Renal cortex interstitium (tissue), 15 donors: ENCODE measurements at places on chromosomes 4 and X.

DNA sequence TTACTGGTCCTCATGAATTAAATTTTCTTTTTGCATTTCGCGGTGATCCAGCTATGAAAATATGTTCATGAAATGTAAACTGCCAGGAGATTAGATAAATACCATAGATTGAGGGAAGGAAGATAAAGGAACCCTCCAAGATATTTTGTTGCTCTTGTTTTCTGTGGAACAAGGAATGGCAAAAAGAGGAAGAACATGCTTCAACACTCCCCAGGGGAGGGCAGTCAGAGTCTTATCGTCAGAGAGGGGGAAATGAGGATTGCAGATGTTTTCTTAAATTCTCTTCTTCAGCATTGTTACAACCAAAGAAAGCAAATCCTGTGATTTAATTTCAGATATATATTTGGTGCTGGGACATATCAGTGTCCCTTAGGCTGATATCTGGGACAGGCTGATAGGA, 9.5 kb upstream of the SFRP2 start:
- DNase-seq = no peak

- no peak for DNase-seq
These were observed 124.1 kb upstream of the MAB21L2 start for GRCh38 chr4:150457802-150458201.

- DNase-seq = no peak
These were observed 902.8 kb upstream of the NDST4 start for GRCh38 chr4:116016201-116016600.

- no peak for DNase-seq
These were observed 309.3 kb downstream of the FRMPD4 start for GRCh38 chrX:12447448-12448064.

DNA sequence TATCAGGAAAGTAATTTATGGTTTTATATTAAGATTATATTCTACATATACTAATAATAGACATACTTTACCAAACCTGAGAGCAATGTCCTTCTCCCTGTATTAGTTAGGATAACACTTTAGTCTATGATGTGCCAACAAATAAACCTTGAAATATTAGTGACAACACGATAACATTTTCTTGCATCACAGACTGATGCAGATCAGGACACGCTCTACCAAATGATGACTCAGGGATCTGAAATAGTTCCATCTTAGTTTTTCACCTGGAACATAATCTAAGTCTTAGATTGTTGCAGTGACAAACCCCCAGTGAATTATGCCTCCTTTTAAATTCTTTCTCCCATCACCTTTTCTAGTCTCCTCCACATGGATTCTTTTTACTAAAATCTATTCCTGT, 214.2 kb downstream of the CLCN4 start:
- no peak for DNase-seq

DNA sequence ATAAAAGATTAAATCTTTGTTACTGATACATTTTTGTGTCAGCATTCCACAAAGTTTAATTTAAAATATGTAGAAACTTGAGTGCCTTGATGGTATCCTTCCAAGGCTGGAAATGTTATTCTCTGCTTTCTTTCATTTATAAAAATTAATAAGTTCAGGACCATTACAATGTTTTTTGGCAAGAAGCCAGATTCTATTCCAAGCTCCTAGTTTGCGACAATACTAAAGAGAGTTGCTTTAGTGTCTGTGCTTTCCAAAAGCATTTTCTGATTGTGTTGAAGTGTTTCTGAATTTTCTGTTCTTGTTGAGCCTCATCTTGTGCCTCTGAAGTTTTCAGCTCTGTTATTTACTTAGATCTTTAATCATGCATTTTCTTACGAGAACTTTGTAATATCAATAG, 516.2 kb downstream of the KCTD8 start:
- DNase-seq = peak; percentile 0

DNA sequence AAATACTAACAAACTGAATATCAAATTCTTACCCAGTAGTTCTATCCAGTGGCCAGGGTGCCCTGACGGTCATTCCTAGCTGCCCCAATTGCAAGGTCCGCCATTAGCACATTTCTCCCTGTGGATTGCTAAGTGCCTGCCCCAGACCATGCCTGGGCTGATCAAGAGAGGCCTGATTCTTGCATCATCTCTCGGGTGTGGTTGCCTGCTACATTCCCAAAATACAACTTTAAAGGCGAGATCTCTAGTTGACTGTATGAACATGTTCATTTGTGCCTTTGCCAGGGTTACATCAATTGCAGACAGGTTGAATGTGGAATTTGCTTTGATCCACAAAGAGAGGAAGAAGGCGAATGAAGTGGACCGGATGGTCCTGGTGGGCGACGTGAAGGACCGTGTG, 28.0 kb downstream of the PRPS2 start:
- DNase-seq = no peak

DNA sequence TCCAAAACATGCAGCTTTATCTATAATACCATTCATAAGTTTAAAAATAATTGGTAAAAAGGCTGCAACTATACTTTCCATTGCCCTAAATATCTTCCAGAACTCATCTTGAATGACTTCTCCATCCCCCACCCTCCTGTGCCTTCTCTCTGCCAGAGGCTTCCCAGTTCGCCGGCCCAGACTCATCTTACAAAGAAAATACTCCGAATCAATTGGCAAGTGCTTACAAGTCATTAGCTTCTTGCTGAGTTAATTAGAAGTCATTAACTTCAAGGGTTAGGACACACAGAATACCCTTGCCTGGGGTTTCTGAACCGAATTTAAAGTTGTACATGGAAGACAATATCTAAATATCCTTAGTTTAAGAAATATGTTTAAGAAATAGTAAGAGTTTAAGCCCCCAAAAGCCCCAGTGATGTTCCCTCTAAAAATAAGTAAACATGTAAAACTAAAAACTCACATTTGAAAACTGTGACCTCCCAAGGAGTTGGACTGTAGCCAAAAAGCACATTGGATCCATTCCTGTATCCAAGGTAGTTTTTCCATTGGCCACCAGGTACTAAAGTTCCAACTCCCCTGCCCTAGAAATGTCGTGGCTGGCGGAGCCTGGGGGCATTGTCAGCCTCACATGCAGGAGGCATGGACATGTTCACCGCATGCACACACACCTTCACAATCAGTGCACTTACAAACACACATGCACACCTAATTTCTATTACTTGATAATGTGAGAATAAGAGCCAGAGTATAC, 535.2 kb upstream of the FAT1 start:
- no peak for DNase-seq

DNA sequence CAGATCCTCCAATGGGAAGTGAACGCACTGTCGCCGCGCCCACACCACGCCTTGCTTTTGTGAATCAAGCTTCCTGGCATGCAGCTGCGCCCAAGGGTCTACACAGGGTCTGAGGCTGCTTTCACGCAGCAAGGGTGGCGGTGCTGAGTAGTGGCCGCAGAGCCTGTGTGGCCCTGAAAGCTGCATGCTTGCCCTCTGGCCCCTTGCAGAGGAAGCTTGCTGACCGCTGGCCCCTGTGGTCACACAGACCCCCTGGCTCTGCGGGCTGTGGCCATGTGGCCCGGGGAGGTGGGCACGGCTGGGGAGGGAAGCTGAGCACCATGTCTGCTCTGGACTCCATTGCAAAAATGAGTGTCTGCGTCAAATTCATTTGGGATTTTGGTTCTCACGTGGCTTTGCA, 8.8 kb downstream of the DOK7 start:
- no peak for DNase-seq

- DNase-seq = no peak
These were observed 208.6 kb upstream of the SFRP2 start for GRCh38 chr4:153997516-153997915.

GRCh38 chr4:8657381-8658088, 65.0 kb downstream of the CPZ start:
- DNase-seq = no peak

DNA sequence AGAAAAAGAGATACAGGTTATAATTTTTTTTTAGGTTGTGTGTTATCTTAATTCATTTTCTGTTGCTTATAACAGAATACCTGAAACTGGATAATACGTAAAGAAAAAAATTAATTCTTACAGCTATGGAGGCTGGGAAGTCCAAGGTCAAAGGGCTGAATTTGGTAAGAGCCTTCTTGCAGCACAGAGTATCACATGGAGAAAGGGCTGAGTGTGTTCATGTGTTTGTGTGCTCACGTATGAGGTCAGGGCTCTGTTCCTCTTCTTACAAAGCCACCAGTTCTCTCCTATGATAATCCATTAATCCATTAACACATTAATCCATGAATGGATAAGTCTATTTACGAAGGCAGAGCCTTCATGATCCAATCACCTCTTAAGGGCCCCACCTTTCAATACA, 8.6 kb upstream of the RAB28 start:
- no peak for DNase-seq

GRCh38 chr4:55181010-55182005, 55.9 kb upstream of the KDR start:
- no peak for DNase-seq

DNA sequence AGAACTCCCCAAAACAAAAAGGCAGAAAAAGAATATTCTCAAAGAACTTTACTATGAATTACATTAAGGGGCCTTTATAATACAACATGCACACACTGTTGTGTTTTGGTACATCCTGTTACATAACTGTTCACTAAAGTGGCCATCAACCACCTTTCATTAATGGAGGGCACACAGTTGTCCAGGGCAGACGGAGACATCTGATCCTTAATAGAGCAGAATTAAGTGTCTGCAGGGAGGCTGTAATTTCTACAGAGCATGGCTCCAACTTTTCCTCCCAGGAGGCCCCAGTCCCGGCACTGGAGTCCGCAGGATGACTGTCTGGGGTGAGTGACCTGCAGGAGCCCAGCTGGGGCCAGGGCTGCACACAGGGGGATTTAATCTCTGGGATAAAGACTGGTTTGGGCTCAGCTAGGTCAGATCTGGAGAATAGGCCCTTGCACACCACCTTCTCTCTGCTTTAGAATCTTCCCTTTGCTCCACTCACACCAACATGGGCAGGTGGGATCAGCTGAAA, 233.4 kb downstream of the MAML3 start:
- no peak for DNase-seq

DNA sequence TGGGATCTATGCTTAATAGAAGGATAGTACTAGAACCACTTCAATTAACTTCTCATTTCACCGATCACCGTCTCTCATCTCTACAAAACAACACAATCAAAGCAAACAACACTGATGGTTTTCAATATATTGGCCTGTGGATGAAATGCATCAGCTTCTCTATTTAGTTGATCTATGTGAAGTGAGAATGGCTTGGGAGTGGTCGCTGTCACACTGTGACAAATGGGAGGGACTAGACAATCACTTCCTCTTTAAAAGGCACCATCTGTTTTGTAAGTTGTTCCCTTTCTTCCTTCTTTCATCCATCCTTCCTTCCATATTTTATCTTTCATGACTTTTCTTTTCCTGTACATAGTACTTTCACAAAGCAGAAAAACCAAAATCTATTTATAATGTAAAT, 23.9 kb upstream of the NWD2 start:
- DNase-seq = no peak

- no peak for DNase-seq
These were observed 20.2 kb upstream of the RBPJ start for GRCh38 chr4:26300314-26301307.

DNA sequence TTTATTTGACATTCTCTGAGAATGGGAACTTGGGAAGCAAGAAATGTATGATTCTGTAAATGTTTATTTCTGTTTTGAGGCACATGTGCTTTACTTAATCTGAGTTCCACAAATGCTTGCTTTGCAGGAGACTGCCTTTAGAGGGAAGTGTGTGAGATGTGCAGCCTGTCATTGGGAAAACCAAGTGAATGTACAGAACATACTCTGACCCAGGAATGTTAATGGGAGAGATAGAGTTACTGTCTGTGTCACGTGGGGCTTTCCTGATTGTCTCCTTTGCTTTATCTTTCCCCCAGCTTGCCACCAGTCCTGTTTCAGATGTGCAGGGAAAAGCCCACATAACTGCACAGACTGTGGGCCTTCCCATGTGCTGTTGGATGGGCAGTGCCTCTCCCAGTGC, 218.6 kb upstream of the ANXA3 start:
- DNase-seq = peak; percentile 25

- no peak for DNase-seq
These were observed 386.6 kb upstream of the AADAT start for GRCh38 chr4:170476351-170476750.

- no peak for DNase-seq
These were observed 203.0 kb upstream of the GPR101 start for GRCh38 chrX:137236837-137237236.

DNA sequence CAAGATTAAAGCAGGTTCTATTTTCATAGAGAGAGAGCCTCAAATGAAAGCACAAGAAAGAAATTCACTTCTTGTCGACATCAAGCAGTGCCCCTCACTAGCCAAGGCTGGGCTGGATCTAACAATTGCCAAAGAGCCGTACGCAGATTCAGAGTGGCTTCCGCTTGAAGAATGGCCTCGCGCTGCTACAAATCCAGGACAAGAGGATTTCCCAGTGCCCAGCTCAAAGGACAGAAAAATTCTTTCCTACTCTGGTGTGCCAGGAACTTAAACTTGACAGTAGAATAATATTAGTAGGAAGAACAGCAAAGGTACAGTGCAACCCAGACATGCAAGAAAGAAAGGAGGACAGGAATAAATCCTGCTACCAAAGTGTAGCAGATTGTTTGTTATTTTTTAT, 56.5 kb upstream of the PPARGC1A start:
- no peak for DNase-seq

GRCh38 chr4:39427520-39428114, 20.9 kb downstream of the KLB start:
- DNase-seq = no peak

DNA sequence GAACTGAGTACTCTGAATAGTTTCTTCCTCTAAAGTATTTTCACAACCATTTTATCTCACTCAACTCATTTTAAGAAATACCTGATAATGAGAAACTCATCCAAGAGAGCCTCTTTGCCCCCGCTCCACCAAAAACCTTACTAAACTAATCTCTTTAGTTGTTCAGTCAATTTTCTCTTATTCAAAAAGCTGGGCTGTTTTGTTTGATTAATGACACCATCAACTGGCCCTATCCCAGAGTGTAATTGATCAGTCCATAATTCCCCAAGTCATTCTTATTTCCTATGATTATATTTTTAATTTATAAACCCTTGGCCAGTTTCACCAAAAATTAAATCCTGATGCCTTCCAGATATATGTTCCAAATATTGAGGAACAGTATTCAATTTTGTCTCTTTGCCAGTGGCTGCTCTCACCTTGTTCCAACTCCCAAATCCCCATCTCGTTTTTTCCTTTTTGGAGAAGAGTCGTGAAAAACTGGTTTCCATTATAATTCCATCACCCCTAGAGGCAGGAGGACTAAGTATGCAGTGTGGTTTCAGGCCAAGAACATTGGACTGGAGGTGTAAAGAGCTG, 10.4 kb downstream of the LIMCH1 start:
- no peak for DNase-seq

DNA sequence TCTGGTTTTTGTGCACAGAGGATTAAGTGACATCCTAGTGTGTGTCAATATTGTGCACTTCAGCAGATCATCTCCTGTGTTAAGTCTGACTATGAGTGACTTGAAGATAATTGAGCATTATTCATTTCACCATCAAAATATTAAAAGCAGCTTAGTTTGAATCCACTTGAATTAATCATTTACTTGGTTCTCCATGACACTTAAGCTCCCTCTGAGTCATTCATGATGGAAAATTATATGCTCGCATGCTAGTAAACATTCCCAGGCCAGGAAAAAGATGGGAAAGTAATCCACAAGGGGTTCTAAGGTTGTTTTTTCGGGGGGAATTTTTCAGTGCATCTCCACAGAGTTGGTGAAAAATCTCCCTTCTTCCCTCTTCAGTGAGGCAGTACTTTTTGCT, 97.2 kb upstream of the EOLA2 start:
- DNase-seq = no peak

- no peak for DNase-seq
These were observed 28.2 kb downstream of the PNMA6E start for GRCh38 chrX:153372949-153373348.
